AML-193 (cell line): ENCODE measurements at places on chromosomes 1 and 21.

GRCh38 chr1:49048188-49048587 lies 271.5 kb upstream of the BEND5 start:
- DNase-seq, result no peak

GRCh38 chr1:207172885-207173284 lies 68.9 kb downstream of the C4BPA start:
- peak; percentile 5 for DNase-seq

DNA sequence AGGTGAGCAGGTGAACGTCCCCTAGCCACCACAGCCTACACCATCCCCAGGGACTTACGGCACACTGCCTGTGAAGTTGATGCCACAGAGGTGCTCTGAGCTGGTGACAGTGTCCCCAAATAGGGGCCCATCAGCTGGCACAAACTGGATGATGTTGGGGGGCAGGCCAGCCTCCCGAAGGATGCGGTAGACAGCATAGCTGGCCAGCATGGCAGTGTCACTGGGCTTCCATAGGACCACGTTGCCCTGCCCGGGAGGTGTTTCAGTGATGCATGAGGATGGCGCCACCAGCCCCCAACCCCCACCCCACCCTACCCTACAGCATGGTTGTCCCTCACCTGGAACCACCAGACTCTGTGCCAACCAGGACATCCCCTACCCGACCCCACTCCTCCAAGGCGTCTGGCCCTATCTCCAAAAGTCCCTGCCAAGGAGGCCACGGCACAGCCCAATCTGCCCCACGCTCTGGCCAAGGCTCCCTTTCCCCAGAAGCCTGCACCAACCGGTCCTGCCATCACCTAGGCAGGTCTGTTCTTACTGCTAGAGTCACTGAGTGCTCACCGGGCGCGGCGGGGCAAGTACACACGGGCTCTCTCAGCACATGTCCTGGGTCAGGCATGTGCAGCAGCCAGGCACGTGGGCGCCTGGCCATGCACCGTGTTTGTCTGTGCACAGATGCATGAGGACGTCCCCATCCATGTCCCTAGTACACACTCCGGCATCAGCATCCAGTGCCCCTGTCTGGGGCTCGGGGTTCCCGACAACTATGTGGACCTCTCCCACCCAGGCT lies 20.5 kb downstream of the ALDH4A1 start:
- no peak for DNase-seq

- DNase-seq, result no peak
These were observed 11.0 kb downstream of the PLEKHA6 start for GRCh38 chr1:204348722-204349121.

DNA sequence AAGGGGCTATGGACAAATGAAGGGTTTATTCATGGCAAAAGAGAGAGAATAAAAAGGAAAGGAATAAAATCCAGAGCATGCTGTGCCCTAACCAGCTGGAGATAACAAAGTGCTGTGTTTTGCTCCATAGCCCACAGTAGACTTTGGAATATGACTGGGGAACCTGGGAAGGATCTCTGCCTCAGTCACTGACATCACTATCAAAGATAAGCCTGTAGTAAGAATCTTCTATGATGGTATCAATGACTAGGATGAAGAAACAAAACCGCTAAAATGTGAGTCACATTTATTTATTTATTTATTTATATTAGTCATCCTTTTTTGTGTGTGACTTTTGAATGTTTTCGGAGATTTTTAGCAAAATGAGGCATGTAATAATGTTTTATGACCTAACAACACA lies 56.3 kb downstream of the NVL start:
- no peak for DNase-seq

- DNase-seq, result no peak
These were observed 32.9 kb downstream of the ARNT start for GRCh38 chr1:150843474-150843873.

- DNase-seq, result no peak
These were observed 201.2 kb upstream of the TNR start for GRCh38 chr1:175944591-175944990.

GRCh38 chr1:185533596-185533995 lies 200.6 kb upstream of the HMCN1 start:
- no peak for DNase-seq

GRCh38 chr1:234226113-234226818 lies 147.0 kb upstream of the COA6 start:
- DNase-seq, result no peak

GRCh38 chr1:32330558-32331151 lies 5.4 kb downstream of the MARCKSL1 start:
- no peak for DNase-seq

DNA sequence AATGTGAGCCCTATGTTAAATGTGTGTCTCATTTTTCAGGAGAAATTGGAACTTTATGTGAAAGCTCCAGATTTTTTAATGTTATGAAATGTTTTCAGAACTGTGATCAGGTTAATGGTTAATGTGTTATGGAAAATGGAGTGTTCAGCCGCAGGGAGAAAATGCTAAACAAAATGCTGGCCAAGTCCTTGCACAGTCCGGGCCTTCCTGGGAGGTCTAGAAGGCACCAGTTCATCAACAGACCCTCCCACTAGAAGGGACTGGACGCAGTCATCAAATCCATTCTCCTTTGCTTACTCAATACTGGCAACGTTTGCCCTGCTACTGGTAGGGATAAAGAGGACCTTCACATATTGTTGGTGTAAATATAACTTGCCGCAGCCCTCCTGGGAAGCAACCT lies 43.4 kb downstream of the VWA5B1 start:
- DNase-seq, result no peak

- DNase-seq, result no peak
These were observed 47.6 kb downstream of the B3GALT5 start for GRCh38 chr21:39660191-39660980.

DNA sequence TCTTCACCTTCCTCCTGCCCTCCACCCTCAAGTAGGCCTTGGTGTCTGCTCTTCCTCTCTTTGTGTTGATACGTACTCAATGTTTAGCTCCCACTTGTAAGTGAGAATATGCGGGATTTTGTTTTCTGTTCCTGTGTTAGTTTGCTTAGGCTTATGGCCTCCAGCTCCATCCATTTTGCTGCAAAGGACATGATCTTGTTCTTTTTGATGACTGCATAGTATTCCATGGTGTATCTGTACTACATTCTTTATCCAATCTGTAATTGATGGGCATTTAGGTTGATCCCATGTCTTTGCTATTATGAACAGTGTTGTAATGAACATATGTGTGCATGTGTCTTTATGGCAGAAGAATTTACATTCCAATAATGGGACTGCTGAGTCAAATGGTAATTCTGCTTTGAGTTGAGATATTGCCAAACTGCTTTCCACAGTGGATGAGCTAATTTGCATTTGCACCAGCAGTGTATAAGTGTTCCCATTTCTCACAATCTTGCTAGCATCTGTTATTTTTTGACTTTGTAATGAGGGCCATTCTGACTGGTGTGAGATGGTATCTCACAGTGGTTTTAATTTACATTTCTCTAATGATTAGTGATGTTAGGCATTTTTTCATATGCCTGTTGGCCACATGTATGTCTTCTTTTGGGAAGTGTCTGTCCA lies 272.7 kb downstream of the SDCCAG8 start:
- no peak for DNase-seq

DNA sequence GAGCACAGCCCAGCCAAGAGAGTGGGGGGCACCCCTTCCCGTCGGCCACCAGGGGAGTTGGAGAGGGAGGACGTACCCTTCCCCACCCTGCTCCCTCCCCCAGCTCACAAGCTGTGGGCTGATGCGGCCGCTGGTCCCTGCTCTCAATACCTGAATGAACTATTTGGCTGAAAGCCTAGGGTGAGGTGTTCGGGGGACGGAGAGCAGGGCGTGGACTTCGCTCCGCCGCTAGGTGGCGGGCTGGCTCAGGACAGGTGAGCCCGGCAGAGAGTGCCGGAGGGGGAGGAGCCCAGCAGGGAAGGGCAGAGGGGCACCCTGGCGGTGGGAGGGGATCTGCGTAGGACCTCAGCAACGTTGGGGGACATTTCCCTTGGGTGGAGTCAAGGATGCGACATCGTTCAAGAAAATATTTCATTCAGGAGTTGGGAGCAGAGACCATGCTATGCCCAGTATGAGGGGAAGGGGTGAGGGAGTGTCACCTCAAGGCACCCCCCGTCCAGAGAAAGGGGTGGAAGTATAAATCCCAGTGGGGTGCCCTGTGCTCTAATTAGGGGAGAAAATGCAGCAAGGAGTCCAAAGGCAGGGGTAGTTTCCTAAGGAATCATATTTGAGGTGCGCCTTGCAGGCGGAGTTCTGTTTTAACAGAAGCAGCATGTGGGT lies 12.0 kb upstream of the RHBG start:
- DNase-seq, result no peak

GRCh38 chr1:43552813-43553212 lies 22.1 kb downstream of the PTPRF start:
- DNase-seq, result no peak

GRCh38 chr1:248627971-248628844 lies 6.7 kb downstream of the OR2T11 start:
- no peak for DNase-seq

DNA sequence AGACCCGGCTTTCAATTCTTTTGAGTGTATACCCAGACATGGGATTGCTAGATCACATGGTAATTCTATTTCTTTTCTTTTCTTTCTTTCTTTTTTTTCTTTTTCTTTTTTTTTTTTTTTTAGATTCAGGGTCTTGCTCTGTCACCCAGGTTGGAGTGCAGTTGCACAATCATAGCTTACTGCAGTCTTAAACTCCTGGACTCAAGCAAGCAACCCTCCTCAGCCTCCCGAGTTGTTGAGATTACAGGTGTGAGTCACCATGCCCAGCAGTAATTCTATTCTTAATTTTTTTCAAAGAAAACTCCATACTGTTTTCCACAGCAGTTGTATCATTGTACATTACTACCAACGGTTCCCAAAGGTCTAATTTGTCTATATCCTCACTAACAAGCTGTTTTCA lies 13.5 kb upstream of the RNF186 start:
- no peak for DNase-seq

DNA sequence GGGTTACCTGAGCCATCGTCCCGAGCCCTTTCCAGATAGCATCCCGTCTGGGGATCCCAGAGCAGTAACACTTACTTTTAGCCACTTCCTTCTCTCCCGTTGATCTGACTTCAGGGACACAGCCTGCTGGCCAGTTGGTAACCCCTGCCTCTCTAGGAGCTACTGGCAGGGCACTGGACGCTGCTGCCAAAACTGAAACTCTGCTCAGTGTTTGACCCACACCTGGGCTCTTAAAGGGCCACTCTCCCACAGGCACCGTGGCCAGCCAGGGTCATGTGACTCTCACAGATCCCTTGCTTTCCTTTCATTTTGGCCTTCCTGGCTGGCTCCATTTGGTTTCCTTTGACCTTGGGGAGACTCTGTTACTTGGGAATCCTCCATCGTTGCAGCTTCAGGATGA lies at the start of gene PIGR:
Gene PIGR (minus strand): TSS at position 206 of the 400 bp plus-strand sequence. CDS start 5,935 bp downstream, outside the sequence.
- DNase-seq, result no peak

GRCh38 chr21:26795866-26796329 lies 49.3 kb downstream of the ADAMTS1 start:
- no peak for DNase-seq

DNA sequence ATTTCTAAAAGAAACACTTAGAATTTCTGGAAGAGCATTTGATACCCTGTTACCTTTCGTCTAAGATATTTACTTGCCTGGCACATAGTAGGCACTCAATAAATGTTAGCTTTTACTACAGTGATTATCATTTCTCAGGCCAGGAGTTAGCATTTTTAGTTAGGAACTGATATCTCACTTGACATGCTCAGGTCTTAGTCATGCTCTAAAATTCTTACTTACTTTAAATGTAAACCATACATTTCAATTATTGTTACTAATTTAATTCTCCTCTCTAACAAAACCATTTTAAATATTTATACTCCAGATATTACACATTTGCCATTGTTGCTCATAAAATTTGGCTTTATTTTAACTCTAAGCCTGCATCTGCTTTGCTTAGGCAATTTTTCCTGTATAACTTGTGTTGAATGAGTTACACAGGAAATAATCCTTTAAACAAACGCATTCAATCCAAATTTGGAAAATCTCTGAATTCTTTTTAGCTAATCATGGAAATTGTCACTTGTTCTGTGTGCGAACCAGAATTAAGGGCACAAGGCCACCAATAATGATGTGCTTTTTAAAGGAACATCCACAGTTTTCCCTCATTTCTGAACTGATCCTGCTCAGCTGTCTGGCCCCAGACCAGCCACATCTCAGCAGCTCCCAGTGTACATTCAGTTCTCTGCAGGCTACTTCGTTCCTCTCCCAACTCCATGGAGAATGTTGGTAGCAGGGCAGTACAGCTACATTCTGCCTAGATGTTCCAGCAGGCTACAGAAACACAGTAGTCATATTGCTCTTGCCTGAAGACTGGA lies 15.6 kb downstream of the NIBAN1 start:
- DNase-seq, result no peak

DNA sequence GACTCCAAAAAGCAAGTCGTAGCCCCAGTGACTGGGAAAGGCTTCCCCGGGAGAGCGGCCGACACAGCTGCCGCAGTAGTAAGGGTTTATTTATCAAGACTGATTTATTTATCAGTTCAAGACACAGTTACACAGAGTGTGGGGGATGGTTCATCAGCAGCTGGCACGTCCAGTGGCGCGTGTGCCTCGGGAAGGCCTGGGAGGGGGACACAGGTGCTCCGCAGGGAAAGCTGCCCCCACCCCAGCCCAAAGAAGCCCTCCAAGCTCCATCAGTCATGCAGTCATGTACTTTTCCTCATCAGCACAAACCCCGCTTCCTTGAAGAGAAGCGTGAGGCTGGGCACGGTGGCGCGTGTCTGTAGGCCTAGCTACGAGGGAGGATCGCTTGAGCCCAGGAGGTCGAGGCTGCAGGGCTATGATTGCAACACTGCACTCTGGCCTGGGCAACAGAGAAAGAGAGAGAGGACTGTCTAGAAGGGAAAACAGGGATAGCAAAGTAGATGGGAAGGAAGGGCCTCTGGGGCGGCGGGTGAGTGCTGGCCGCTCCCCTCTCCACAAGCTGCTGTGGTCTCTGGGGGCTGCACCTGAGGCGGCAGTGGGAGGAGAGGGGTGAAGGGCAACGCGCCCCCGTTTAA lies 53.2 kb downstream of the PRKCZ start:
- no peak for DNase-seq

DNA sequence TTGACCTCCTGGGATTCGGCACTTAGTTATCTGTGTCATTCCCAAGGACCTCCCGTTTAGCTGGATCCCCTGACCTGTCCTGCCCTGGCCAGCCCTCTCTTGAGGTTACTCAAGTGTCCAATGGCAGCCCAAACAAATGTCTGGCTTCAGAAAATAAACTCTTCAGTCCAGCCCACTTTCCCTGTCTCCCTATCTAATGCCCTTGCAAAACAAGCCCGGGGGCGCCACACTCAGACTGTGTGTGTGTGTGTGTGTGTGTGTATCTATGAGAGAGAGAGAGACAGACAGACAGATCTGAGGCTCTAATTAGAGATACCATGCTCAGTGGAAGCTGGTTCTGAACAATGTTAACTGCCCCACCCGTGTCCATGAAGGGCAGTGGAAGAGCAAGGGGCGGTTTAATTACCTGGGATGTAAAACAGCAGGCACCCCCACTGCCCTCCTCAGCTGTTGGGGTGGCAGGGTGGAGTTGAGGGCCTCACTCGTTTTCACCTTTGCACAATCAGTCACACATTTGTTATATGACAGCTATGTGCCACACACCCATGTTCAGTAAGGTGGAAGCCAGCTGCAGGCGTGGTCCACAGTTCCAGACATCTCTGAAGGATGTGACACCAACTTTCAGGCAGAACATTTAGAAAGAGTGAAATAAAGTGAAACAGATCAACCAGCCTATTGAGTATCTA lies 57.4 kb downstream of the B3GALT5 start:
- no peak for DNase-seq

GRCh38 chr1:44289530-44289929 lies 65.5 kb downstream of the ERI3 start:
- no peak for DNase-seq
